ENCODE measurements at places on chromosomes 5 and 9.

DNA sequence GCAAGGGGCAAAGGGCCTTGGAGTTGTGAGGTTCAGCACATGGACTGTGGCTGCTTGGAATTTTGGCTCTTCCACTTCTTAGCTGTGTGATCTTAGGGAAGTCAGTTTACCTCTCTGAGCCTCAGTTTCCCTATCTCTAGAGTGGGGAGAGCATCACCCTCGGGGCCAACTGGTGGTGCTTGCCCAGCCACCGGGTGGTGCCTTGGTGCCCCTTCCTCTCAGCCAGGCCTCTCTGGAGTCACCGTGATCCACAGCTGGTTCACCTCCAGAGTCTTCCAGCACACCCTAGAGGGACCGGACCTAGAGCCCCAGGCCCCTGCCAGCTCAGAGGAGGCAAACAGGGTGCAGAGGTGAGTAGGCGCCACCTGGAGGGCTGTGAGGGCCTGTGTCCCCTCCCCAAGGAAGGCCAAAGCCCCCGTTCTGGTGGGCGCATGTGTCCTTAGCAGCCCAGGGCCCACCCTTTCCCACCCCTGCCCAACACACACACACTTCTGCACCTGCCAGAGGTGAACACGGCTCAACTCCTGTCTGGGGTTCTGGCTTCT is 7.7 kb downstream of the ADGRD2 start:
- DNase-seq: no peak

DNA sequence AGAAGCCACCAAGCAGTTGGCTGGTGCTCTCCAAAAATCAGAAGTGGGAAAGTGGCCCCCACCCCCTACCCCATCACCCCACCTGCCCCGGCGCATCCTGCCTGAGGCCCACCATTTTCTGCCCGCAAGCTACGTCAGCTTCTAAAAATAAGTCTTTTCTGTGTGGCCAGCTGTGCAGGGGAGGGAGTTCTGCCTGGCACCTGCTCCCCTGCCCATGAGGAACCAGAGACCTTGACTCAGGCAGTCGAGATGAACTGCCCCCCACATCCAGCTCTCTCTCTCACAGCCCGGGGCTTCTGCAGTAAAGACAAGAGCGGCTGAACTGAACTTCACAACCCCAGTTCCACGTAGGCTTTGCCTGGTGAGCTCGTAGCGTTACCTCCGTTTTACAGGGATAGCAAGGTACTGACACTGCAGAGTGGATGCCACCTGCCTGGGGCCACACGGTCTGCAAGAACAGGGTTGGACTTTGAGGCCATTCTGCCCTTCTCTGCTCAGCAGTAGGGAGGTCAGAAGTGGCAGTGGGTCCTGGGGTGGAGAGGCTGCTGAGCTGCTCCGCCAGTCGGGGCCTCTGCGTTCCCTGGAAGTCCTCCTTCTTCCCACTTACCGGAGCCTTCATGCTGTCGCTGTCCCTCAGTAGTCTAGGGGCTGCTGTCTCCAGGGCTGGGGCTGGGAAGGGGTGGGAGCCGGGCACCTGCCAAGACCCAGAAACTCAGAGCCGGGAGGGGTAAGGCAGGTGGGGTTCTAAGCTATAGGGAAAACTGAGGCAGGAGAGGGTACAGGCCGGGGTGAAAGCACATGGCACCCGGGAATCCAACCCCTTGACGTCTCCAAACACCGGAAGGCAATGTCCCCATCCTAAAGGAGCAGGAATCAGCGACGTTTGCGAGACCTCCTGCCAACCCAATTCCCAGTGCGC is 781 bp downstream of the ST6GALNAC4 start:
- no peak for DNase-seq

GRCh38 chr9:125150349-125151245 is 7.3 kb upstream of the SCAI start:
- DNase-seq: no peak

DNA sequence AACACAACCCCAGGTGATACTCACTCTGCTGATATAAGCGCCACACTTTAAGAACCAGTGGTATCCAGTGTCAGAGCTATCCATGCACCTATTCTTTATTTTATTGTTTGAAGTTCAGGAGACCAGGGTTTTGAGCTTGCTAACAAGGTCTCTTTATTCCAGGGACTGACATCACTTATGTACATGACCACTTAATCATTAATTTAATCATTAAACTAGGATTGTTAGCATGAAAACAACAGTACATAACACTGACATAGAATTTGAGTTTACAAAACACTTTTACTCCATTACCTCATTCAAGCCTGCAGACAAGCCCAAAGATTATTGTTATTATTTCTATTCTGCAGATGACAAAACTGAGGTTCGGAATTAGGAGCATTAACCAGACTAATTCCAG is 151.4 kb upstream of the IQGAP2 start:
- no peak for DNase-seq

GRCh38 chr5:152262667-152263066 is 142.4 kb downstream of the NMUR2 start:
- no peak for DNase-seq

DNA sequence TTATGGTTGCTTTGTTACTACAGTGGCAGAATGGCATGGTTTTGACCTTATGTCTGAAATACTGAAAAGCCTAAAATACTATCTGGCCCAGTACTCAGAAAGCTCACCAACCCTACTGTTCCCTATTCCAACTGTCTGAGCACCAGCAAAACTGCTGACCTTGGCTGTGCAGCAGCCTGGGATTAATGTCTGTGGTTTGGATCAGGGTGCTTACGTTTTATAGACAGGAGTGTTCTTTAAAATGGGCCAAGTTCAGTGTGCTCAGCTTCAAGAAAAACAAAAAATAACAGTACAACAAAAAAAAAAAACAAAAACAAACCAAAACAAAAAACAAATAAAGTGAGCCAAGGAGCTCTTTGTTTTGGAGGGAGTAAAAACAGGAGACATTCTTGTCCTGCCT is 36.4 kb downstream of the SLC28A3 start:
- no peak for DNase-seq

DNA sequence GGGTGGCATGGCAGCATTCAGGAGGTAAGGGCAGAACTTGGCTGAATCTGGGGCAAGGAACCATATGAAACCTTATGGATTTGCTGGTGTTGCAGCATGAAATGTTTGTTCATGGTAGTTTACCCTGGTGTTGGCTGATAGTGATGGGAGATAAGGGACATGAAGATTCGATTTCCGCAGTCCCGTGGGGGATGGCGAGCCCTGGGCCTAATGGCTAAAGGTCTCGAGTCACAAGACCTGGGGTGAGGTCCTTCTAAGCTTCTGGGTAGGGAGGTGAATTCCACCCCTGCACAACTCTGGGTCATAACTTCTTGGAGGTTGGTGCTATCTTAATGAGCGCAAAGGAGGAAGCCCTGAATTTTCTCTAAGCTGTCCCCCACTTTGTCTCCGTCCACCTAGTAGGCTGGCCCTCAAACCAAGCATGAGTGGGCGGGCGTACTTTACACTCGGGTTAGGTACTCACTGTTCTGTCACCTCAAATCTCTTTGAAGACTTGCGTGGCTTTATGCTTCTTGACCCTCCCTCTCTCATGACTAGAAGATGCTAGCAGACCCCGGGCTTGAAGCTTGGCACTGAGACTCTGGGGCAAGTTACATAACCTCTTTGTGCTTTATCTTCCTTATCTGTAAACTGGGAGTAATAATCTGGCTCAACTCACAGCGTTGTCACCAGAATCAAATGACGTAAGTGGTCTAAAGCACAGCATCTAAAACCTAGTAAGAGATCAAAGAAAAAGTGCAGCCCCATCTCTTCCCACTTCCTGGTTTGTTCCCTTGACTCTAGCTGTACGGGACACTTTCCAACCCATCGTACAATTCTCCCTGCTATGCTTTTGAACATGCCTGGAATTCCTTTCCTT is 72.5 kb downstream of the BASP1 start:
- no peak for DNase-seq

DNA sequence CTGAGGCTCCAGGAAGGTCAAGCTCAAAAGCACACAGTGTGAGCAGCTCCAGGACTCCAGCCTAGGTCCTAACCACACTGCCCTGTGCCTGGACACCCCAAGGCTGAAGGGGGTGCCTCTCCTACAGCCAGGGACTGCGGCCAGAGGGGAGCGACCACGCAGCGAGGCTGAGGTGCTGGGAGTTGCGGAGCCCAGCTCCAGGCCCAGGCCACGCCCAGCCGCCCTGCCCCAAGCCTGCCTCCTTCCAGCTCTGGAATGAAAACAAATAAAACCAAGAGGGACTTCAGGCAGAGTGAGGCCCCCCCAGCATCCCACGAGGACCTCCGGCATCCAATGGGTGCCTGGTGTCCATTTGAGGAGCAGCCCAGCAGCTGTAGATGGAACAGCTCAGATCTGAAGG is 15.2 kb downstream of the VAV2 start:
- no peak for DNase-seq

GRCh38 chr5:151622367-151623088 is 31.4 kb upstream of the FAT2 start:
- DNase-seq: no peak

- no peak for DNase-seq
Measured at GRCh38 chr9:86454701-86455615, 100.7 kb upstream of the TUT7 start.

GRCh38 chr5:43973318-43973717 is 370.3 kb downstream of the NNT start:
- no peak for DNase-seq

DNA sequence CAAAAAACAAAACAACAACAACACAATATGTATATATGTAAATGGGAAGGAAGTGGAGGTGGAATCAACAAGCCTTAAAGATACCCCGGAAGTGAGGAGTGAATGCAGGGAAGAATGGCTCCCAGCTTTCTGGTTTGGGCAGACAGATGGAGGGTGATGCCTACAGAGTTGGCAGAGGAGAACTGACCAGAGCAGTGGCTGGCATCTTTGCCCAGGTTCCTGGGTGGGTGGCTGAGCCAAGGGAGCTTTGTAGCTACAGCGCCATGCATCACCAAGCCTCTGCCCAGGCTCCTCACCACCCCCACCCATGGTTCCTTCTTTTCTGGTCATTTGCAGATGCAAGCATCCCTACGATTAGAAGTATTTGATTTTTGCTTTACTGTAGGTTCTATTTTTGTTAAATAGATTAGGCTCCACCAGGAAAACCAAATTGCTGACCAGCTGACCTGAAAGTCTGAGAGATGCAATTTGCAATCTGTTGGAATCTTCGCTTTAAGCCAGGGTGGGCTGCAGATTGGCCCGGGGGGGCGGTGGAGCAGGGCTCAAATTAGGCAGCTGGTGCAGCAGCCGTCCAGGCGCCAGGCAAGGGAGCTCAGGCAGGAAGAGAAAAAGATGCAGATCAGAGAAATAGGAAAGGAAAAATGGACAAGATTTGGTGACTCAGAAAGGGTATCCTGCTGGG is 163.3 kb upstream of the TBC1D2 start:
- no peak for DNase-seq

DNA sequence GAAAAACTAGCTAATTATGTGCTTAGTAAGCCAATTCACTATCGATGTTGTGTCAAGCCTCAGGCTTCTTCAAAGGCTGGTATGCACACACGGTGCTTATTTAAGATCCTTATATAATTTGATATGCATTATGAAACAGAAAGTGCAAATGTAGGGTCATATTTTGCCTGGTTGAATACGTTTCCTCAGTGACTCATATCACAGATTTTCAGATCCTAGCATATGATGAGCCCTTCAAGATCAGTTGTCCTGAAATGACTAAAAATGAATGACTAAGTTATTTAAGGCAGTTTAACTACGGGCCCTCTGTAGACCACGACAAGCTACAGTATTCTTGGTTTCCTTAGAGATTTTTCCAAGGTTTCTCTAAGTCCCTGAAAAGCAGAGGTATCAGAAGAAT is 778.3 kb downstream of the PRELID2 start:
- DNase-seq: no peak

DNA sequence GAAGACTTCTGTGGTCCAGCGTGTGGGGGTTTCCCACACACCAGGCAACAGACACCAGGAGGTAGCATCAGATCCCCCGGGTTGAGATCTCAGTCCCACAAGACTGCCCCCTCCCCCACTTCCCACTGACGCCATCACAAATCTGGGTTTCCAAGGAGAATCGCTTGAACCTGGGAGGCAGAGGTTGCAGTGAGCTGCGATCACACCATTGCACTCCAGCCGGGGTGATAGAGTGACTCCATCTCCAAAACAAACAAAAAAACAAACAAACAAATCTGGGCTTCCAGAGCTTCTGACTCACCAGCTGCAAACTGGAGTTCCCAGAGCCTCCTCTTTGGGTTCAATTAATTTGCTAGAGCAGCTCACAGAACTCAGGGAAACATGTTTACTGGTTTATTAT is 4.7 kb upstream of the GBGT1 start:
- no peak for DNase-seq

DNA sequence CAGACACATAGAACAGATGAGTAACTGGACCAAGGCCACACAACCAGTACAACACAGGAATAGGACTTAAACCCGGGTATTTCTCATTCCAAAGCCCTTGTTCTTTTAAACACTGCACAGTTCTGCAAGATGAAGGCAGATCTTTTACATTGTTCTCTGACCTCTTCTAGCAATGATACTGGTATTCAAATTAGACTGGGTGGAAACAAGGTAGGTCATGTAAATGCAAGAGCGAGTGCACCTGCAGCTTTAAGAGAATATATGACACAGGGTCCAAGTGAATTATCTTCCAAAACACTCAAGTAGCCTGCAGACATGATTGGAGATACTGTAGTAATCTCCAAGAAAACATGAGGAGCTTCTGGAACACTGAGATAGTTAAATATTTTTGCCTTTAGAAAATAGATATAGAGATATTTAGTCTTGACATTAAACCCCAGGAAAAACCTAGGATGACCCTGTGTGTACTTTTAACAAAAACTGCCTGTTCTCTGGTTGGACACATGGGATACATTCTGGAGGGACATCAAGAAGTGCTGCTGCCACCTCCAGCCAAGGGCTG is 130.6 kb upstream of the EPB41L4A start:
- DNase-seq: no peak

GRCh38 chr5:175836737-175837136 is 34.6 kb upstream of the CPLX2 start:
- no peak for DNase-seq

DNA sequence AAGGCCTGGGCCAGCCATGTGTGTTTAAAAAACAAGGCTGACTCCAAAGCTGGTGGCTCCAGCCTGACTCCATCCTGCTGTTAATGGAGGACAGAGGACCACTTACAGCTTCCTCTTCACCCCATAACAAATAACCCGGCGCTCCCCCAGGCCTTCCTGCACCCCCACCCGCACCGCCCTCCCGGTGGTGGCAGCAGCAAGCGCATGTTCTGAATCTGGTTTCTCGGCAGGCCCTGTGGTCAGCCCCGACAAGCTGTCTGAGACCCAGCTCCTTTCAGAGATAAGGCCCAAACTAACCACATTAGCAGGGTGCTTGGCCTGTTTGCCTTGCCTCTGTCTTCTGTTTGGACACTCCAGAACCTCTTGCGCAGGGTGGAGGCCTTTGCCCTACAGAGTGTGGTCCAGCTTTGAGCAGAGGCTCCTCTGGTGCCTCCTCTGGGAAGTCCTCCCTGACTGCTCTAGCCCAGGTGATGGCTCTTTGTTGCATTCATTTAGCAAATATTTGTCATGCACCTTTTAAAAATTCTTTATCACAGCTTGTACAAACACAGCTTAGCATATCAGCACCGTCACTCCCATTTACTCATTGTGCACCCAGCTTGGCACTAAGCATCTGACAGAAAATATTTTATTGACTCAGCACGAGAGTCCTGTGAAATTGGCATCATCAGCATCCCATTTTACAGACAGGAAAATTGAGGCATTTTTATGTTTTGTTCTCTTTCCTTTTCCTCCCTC is 78.4 kb downstream of the NDFIP1 start:
- DNase-seq: no peak

GRCh38 chr9:92026206-92027002 is 76.4 kb upstream of the ROR2 start:
- no peak for DNase-seq

Data from CD4-positive, alpha-beta T cell treated with Interleukin-15 for 4 hours (primary cell).